Activated T-cell treated with anti-CD3 and anti-CD28 coated beads for 1 hour (primary cell): ENCODE measurements at places on chromosomes 13 and 19.

- peak; percentile 85 for DNase-seq
These were observed at the start of gene KASH5 for GRCh38 chr19:49387936-49388372. Gene KASH5, plus strand, starts transcription at chr19:49388249. Its CDS starts 2,635 bp downstream, at chr19:49390884.

GRCh38 chr19:48683349-48683748, 10.5 kb upstream of the NTN5 start:
- peak; percentile 14 for DNase-seq

DNA sequence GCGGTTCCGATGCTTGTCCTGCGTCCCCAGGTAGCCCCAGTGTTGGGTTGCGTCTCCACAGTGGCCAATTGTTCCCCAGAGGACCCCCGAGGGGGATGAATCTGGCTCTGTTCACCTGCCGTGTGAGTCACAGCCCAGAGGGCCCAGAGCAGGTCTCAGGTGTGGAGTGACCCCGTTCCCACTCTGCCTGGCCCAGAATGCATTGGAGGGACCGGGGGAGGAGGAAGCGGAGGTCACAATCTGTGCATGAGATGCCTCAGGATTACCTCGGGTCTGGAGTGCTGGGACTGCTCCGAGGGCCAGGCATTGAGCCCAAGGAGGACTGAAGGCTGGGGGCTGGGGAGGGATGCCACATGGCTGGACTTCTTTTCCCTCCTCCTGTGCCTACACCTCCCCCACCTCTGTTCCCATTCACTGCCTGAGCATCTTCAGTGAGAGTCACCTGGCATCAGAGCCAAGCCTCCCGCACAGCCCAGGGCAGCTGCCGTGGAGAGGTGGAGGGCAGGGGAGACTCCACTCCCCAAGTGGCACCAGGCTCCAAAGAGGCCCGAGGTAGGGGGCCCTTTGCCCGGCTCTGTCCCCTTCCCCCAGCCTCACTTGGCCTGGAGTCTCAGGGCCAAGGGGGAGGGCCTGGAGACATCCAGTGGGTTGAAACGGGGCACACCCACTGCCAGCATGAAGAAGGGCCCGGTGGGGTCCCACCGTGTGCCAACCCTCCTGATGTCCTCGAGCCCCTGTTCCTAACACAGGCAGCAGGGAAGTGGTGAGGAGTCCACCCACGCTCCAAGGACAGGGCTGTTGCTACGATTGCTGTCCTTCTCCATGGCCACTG, 81.1 kb downstream of the CHST8 start:
- no peak for DNase-seq

- DNase-seq = no peak
These were observed 11.6 kb upstream of the ZSCAN1 start for GRCh38 chr19:58022283-58022660.

GRCh38 chr13:79775830-79776229, 294.9 kb downstream of the NDFIP2 start:
- no peak for DNase-seq

DNA sequence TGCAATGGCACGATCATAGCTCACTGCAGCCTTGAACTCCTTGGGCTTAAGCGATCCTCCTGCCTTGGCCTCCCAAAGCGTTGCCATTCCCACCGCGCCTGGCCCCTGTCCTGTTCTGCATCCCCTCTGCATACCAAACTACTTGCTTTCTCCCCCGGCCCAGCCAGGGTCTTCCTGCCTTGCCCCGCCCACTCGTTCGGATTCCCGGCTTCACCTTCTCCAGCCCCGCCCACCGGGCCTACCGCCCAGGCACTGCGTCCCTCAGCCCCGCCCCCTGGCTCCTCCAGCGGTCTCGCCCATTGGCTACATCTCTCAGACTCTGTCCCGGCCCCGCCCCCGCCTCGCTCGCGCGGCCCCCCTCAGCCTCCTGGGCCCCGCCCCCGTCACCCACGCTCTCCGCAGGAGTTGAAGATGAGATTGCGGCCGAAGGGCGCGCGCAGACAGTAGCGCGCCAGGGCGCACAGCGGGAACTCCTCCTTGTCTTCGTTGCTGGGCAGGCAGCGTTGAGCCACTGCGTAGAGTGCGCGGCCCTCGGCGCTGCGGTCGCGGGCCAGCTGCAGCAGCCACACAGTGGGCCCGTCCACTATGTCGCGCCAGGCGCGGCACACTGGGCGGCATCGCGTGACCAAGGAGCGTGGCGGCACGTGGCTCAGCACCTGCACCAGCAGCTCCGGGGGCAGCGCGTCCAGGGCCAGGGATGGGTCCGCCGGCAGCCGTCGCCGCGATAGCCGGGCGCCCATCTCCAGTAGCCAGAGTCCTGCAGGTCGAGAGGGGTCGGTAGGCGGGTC, 19.0 kb downstream of the MRPS12 start:
- DNase-seq = peak; percentile 71

- DNase-seq = no peak
These were observed 126.5 kb downstream of the NALCN start for GRCh38 chr13:101289764-101290163.

DNA sequence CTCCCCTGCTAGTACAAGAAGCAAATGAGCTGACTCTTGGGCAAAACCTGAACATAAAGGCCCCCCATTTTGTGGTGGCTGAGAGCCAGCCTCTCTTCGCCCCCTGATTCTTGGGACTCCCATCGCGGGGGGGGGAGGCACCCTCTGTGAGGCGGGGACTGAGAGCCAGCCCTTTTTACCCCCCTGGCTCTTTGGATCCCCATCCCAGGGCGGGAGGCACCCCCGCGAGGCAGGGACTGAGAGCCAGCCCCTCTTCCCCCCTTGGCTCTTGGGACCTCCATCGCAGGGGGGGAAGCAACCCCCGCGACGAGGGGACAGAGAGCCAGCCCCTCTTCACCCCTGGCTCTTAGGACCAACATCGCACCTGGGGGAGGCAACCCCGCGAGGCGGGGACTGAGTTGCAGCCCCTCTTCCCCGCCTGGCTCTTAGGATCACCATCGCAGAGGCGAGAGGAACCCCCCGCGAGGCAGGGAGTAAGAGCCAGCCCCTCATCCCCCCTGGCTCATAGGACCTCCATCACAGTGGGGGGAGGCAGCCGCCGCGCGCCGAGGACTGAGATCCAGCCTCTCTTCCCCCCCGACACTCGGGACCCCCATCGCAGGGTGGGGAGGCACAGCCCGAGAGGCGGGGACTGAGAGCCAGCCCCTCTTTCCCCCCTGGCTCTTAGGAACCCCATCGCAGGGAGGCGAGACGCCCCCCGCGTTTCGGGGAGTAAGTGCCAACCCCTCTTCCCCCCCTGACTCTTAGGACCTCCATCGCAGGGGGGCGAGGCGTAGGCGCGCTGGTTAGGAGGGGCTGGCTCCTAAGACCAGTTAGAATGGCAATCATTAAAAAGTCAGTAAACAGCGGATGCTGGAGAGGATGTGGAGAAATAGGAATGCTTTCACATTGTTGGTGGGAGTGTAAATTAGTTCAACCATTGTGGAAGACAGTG, 2428.4 kb upstream of the PCDH20 start:
- DNase-seq = no peak

DNA sequence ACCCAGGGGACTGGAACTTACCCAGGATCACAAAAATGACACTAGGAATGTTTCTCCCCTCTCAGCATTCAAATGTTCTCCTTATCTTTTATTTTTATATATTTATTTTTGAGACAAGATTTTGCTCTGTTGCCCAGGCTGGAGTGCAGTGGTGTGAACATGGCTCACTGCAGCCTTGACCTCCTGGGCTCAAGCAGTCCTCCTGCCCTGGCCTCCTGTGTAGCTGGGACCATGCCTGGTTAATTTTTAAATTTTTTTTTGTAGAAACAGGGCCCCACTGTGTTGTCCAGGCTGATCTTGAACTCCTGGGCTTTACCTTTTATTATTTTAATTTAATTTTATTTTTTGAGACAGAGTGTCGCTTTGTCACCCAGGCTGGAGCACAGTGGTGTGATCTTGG, 108.2 kb downstream of the PCCA start:
- no peak for DNase-seq

- no peak for DNase-seq
These were observed 882.1 kb downstream of the UQCRFS1 start for GRCh38 chr19:28330831-28331230.

- DNase-seq = no peak
These were observed 36.7 kb upstream of the DOCK9 start for GRCh38 chr13:99014522-99014921.

- no peak for DNase-seq
These were observed 127.2 kb downstream of the DNAJC15 start for GRCh38 chr13:43150369-43151207.

DNA sequence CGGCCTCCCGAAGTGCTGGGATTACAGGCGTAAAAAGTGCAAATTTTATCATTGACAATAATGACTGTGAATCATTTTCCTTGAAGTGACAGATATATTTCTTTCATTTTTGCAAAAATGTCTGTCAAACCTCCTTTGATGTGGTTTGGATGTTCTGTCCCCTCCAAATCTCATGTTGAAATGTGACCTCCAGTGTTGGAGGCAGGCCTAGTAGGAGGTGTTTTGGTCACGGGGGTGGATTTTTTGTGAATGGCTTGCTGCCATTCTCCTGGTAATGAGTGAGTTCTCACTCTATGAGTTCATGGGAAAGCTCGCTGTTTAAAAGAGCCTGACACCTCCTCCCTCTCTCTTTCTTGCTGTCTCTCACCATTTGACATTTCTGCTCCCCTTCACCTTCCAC, 5.5 kb upstream of the SLC1A6 start:
- DNase-seq = no peak

GRCh38 chr13:57878291-57878690, 246.7 kb downstream of the PCDH17 start:
- DNase-seq = no peak

DNA sequence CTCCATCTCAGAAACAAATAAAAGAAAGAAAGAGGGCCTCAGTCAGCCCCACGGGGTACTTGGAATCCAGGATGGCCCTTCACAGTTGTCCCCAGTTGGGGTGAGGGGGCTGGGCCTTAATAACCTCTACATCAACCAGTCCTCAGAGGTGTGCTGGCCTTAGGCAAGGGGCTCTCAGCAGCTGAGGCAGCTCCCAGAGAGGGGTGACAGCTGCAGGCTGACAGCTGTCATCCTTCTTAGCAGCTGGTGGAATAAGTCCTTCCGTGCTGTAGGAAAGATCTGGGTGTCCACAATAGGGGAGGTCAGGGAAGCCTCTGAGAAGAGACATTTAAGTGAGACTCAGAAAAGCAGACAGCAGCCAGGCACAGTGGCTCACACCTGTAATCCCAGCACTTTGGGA, 7.4 kb downstream of the BCAM start:
- DNase-seq = no peak

DNA sequence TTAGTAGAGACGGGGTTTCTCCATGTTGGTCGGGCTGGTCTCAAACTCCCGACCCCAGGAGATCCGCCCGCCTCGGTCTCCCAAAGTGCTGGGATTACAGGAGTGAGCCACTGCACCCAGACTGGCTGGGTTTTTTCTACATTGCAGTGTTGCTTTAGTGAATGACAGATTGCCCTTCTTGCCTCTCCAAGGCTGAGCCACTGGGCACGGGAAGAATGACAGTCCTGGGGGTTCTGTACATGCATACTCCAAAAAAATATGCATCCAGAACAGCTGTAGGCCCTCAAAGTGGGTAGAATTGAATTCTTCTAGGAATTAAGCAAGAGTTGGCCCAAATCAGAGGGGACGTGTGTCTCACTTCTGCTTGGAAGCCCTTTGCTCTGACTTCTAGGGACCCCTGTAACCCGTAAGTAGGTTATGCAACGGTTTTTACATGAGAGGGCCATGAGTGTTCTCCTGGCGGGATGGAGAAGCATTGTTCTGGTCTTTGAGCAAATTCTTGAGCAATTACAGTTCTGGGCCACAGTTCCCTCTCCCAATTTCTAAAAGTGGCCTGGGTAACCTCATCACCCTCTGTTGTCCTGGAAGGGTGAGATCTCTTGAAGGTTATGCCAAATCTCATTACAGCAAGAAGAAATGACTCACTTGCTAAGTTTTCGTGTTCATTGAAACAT, 3.6 kb downstream of the ACTN4 start:
- no peak for DNase-seq

GRCh38 chr13:99335603-99336002, 28.4 kb upstream of the GPR183 start:
- no peak for DNase-seq

DNA sequence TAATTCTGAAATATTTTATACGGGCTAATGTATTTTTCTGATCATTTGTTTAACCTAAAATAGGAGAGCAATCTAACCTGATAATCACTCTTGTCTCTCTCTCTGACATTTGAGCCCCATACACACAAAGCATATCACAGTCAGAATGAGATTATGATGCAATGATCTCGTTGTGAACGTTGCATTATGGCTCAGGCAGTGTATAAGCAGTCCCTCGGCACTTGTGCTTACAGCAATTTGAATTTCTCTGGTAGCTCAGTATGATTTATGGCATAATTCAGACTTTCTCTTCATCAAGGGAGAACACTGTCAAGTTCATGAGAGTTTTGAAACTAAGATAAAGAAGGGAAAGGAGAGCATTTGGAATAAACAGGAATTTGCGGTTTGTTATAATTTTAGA, 256.1 kb downstream of the DACH1 start:
- no peak for DNase-seq

- DNase-seq = no peak
These were observed 341.0 kb downstream of the DNAJC15 start for GRCh38 chr13:43364210-43365038.

- peak; percentile 29 for DNase-seq
These were observed 50.6 kb upstream of the UQCRFS1 start for GRCh38 chr19:29263305-29264135.

GRCh38 chr13:80501556-80501955, 160.6 kb upstream of the SPRY2 start:
- DNase-seq = no peak

GRCh38 chr13:72004784-72005374, 137.9 kb upstream of the DACH1 start:
- no peak for DNase-seq

GRCh38 chr19:7699417-7700401, 2.2 kb downstream of the FCER2 start:
- no peak for DNase-seq

DNA sequence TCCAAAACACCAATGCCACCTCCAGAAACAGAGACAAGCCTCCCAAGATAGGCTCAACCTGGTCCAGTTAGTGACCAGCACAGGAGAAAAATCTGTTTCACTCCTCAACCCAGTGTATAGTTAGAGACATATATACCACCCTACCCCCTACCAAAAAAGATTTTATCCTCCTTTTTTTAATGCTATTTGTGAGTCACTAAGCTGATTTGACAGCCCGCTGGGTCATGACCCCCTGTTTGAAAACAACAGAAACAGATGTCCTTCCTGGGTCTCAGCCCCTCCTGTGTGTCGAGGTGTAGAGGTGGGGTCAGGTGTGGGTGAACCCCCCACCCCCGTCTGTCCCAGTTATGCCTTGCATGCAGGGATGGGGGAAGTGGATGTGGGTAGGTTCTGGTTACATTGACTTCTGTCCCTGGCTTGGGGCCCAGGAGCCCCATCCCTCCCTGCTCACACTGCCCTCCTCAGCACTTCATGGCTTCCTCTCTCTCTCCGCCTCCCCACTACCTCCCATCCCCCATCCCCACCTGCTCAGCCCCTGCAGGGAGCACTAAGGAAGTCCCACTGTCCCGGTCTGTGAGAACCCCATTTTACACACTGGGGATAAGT, 14.0 kb upstream of the TOMM40 start:
- DNase-seq = no peak
